ENCODE measurements at places on chromosomes 4 and X.

GRCh38 chr4:184462724-184463123 lies 11.6 kb downstream of the IRF2 start:
- no peak for DNase-seq

GRCh38 chr4:110458494-110459266 lies 17.3 kb upstream of the ENPEP start:
- DNase-seq, result no peak

GRCh38 chrX:136148391-136148790 lies 1.1 kb downstream of the FHL1 start:
- no peak for DNase-seq

GRCh38 chrX:119948381-119948780 lies 4.8 kb upstream of the NKAP start:
- no peak for DNase-seq

- no peak for DNase-seq
Observed at GRCh38 chr4:7964890-7965662, 25.4 kb upstream of the AFAP1 start.

DNA sequence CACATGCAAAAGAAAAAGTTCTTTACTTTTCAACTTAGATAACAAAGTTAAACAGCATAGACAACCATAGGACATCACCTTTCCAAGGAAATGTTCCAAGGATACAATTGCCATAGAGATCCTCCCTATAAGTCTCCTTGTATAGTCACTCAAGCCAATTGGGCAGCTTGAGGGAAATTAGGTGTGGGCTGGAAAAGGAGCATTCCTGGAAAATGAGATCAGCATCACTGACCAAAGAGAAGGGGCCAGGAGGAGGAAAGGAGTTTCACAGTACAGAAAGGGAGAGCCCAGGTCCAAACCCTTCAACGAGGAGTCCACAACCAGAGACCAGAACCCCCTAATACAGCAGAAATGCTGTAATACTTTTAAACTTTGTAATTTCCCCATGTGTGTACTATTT lies 91.5 kb upstream of the PPARGC1A start:
- DNase-seq, result no peak

DNA sequence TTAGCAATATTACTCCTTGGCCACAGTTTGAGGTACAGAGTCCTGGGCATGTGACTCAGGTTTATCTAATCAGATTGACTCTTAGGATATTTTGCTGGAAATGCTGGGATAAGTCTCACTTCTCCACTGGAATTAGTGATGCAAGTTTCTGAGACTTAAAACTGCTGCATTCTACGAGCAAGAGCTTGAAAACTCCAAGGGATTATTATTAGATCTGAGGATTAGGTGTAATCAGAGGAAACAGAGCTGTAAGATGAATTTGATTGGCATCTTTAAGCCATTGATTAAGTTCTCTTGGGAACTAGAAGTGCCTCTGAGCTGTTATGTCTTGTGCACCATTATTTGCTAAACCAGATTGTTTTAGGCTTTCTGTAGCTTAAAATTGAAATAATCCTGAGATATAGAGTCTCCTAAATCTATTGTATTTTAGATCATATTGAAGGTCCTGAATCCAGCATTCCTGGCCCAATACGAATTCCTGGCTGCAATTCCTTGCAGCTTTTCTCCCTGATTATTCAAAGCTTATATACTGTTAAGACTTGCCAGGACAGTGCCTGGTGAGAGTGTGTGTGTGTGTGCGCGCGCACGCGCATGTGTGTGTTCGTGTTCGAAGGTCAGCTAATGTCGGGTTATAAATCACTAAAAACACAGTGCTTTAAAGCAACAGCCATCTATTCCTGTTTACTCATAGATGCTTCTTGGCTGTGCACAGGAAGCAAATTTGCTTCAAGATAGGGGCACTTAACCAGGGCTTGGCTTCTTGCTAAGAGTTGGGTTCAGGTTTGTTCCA lies 735.1 kb downstream of the STIM2 start:
- DNase-seq, result no peak

- peak; percentile 11 for DNase-seq
Observed at GRCh38 chr4:47717188-47717587, 120.7 kb downstream of the CORIN start.

DNA sequence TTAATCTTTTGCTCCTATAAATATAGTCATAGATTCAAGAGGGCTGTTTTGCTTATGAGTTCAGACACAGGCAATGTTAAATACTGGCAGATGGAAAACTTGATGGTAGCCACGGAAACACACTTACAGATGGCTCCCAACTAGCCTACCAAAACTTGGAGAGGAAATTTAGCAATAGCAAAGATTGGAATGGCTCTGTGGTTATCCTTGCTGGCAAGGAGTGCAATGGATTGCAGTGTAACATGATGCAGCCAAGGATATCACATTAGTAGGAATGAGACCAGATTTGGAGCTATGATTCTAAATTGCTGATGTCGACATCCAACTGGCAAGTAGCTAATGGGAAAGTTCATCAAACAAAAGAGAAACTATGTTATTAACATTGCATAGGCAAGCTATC lies 791.0 kb upstream of the DIAPH2 start:
- DNase-seq, result no peak

- DNase-seq, result no peak
Observed at GRCh38 chrX:106606571-106606970, 5.2 kb upstream of the RADX start.

GRCh38 chrX:104113222-104113965 lies 1.1 kb downstream of the ZCCHC18 start:
- DNase-seq, result peak; percentile 60

DNA sequence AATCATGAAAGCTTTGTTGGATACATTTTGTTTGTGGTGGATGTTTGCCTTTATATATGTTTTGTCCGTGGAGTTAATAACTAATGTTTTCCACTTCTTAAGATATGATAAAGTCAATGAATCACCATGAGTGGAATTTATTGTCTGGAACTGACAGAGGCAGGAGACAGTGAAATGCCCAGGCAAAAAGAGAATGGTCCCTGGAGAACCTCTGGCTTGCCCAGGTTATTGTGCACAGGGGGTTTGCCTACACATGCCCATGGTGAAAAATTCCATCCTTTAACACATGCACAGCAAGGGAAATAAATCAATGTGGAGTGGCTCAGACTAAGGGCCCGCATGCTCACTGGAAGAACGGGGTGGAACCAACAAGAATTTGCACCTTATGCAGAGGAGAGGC lies 964.3 kb upstream of the GRIA3 start:
- no peak for DNase-seq

- no peak for DNase-seq
Observed at GRCh38 chrX:150226223-150226965, 136.7 kb upstream of the MAMLD1 start.

DNA sequence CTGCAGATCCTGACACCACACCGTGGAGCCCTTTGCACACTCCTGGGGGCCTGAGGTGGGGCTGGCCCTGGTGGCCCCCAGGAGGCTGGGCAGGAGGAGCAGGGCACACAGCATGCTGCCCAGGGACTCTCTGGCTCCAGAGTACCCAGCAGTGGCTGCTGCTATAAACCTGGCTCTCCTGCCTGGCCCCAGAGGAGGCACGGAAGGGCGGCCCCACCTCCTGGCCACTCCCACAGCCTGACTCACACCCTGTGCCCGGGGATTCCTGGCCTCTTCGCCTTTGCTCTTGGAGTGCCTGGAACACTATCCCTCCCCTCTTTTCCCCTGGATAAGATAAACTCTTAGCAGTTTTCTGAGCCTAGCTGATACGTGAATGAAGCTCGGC lies at the start of gene PSAPL1:
Gene PSAPL1, minus strand, starts transcription at position 165 of the 385 bp plus-strand sequence. Its CDS starts 51 bp downstream, at position 114.
- DNase-seq, result peak; percentile 27

- DNase-seq, result no peak
Observed at GRCh38 chr4:3879681-3880614, 113.8 kb downstream of the ADRA2C start.

DNA sequence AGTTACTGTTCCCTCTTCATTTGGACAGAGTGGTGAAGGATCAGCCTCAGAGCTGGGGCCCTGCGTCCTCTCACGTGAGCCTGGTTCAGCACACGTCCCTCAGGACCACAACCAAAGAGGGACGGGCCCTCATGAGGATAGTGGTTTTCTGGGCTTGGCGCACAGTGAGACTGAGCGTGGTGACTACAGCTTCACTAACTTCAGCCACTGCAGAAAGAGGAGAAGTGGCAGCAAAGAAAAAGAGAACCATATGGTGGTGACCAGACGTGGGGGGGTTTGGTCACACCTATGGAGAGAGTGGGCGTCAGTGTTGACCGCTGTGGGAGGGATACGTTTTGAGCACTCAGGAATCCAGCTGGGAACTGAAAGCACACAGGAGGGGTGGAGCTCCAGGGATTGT lies 21.8 kb upstream of the TNIP3 start:
- DNase-seq, result no peak

DNA sequence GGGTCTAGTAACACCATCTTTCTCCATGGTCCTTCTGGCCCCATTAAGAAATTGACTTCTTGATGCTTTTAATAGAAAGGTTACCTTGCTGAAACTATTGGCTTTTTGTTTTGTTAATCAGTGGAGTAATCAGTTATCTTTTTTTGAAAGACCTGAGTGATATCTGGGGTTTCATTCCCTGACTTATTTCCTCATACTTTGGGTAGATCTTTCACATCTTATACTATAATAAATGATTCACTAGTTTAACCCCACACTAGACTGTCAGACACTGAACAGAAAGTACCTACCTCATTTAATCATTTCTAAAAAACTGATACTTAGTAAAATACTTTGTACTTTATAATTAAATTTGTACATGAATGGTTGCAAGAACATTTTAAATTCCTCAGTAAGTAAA lies 1021.1 kb downstream of the STIM2 start:
- DNase-seq, result no peak

- peak; percentile 33 for DNase-seq
Observed at GRCh38 chrX:133307637-133308498, 89.7 kb upstream of the TFDP3 start.

- DNase-seq, result no peak
Observed at GRCh38 chr4:159312236-159312635, 209.4 kb downstream of the RAPGEF2 start.

GRCh38 chrX:73916931-73917667 lies 354.1 kb downstream of the CHIC1 start:
- peak; percentile 67 for DNase-seq

GRCh38 chrX:16978193-16978984 lies 31.9 kb downstream of the REPS2 start:
- DNase-seq, result no peak

GRCh38 chr4:119100655-119101054 lies 35.0 kb upstream of the MYOZ2 start:
- DNase-seq, result no peak

DNA sequence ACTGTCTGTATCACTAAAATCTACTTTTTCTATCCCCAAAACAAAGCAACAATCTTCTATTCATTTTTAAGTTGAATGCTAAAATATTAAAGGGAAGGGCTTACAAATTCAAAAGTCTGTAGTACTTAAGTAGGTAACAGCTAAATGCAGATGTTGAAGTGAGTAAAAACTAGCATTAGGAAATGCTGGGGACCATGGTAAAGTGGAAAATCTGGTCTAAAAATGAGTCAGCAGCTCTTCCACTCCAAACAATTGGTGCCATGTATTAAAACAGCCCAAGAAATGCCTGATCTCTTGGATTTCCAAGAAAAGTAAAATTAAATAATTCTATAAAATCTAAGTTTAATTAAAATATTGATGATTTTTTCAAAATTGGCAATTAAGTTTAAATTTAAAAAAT lies 73.3 kb upstream of the PPP3CA start:
- no peak for DNase-seq

- DNase-seq, result no peak
Observed at GRCh38 chr4:110518889-110519490, 43.0 kb downstream of the ENPEP start.

DNA sequence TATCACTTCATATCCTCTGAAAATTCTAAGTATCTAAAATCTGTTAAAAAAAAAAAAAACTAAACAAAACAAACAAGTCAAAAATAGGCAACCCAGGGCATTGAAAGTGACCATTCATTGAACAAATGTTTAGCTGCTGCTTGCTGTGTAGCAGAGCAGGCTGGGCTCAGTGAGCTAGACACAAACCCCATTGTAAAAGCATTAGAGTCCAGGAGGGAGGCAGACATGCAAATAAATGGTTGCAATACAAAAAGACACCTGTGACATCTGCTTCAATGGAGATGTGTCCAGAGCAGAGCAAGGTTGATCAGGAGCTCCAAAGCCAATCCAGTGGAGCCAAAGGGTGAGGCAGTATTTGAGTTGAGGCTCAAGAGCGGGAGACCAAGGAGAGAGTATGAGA lies 267.3 kb upstream of the GATB start:
- DNase-seq, result no peak

- DNase-seq, result no peak
Observed at GRCh38 chr4:145098675-145099037, 545 bp downstream of the ABCE1 start.

DNA sequence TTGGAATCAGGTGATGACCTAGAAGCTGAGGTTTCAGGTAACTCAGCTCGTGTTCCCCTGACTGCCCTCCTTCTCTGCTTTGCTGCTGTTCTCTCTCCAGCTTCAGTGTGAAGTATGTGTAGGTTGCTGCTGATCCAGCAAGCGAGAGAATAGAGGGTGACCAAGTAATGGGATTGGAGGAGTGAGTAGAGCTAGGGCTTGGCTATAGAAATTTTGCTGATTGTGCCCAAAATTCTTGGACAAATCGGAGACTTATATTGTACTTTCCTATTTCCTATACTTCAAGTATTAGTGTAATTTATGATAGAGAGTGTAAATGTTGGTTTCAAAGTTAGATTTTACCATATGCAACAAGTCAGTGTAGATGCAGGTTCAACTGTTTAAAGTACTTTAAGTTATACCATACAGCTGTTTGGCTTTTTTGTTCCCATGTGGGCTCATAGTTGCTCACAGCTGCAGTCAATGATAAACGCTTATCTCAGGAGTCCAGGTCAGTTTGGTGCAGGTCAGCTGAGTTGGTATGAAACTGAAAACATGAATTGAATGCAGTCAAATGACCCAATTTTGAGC lies 48.0 kb downstream of the RAPGEF2 start:
- no peak for DNase-seq

DNA sequence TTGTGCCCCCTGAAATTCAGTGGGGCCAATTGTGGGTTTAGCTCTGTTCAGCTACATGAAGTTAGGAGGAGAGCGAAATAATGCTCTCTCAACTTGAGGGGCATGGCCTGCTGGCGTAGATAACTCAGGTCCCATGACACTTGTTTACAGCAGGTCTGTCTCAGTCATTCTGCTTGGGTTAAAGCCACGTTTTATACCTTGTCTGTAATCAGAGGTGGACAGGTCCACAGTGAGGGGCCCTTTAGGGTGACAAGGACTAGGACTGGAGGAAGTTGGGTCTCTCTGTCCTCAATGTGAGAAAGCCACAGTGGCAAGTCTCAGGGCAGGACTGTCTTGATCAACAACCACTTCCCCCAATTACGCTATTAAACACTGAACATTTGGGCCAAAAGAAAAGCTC lies 49.0 kb downstream of the PDHA1 start:
- no peak for DNase-seq

- no peak for DNase-seq
Observed at GRCh38 chr4:173753408-173753807, 223.4 kb upstream of the HAND2 start.

Data from NT2/D1 (cell line).